Stimulated activated CD8-positive, alpha-beta memory T cell treated with anti-CD3 and anti-CD28 coated beads, Interleukin-2, amount 100 ng/mL, for 1 hour (primary cell): ENCODE measurements at places on chromosomes 7 and 10.
A peak's percentile ranks its signal among the peaks of the same experiment; 100 is the strongest.

GRCh38 chr7:101399759-101400158, 37.1 kb downstream of the COL26A1 start:
- no peak for DNase-seq

DNA sequence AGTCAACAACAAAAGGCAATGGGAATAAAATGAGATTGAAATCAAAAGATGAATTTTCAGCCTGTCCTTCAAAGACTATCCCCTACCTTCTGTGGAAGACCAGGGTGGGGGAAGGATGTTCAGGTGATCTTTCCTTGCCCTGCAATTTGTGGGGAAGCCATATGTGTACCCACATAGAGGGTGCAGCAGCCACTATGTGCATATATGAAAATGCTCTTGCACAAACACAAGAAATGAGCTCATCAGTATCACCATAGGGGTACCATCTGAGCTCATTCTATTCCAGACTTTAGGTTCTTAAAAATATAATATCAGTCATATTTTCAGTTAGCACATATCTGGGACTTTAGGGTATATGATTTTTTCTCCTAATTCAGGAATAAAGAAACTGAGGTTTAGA, 17.7 kb downstream of the GIMAP5 start:
- no peak for DNase-seq

DNA sequence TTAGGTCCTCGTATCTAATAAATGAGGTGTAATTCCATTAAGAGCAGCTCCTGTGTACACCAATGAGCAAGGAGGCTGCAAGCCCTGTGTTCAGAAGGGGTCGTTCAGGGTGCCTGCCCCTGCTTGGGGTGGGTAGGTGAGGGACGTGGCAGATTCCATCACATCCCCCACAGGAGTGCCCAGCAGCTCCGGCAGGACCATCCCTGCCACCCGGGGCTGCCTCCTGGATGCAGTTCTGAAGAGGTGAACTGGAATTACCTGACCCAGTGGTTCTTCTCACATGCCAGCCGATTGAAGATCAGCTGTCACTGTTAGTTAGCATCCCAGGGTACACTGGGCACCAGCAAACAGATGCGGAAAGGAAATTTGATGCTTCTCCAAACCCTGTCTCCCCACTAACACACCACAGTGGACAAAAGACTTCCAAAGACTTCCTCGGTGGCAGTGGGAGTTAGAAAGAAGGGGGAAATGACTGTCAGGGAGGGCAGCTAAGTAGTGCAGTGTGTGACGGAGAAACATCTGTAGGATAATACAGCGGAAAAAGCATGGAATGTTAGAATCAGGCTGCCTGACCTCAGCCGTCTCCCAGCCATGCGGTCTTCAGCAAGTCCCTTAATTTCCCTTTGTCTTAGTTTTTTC, 313.6 kb upstream of the ZMIZ1 start:
- DNase-seq = no peak

- DNase-seq = no peak
Measured at GRCh38 chr7:17071866-17072265, 190.1 kb upstream of the AGR3 start.

DNA sequence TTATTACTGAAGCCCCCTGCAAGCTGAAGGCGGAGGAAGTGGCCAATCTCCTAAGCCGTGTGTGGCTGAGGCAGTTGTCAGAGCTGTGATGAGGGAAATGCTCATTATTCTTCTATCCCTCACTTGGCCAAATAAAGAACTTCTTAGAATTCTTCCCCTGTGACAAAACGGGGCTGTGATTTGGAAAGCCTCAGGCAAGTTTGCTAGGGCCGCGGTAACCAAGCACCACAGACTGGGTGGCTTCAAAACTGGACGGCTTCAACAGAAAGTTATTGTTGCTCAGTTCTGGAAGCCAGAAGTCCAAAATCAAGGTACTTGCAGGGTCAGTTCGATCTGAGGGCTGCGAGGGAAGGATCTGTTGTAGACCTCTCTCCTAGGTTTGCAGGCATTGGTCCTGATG, 72.3 kb upstream of the STEAP1B start:
- no peak for DNase-seq

- DNase-seq = no peak
Measured at GRCh38 chr7:132081686-132082085, 494.6 kb downstream of the PLXNA4 start.

DNA sequence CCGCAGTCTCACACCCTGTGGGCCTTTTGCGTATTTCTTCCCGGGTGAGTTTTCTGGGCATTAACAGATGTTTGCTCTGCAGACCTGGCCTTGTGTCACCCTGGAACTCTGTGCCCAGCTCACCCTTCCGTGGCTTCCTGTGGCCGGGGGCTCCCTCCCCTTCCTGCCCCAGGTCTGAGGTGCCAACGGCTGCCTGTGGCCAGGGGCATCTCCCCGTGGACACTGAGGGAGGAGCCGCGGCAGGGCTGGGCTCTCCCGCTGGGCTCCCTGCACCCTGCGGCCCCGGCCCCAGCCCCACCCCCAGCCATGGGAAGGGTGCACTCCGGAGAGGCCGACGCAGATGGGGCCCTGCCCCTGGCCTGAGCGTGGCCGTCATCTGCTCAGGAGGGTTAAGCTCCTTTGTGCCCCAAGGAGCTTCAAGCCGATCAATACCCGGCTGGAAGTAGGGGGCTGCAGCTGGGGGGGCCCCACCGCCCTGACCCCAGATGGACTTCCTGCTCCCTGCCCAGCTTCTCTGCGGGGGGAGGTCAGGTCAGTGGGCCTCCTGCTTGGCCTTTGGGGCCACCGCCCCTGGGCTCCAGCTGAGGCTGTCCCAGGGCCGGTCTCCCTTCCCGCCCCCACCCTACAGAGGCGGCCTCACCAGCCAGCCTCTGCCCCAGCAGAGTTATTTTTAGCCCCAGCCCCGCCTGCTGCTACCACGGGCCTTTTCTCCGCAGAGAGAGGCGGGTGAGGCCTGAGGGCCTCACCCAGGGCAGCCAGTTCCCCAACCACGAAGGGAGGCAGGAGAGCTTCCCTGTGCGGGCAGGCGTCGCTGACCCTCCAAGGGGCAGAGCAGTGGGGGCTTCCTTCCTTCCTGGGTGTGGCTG, 24.2 kb downstream of the PWWP2B start:
- DNase-seq = no peak

DNA sequence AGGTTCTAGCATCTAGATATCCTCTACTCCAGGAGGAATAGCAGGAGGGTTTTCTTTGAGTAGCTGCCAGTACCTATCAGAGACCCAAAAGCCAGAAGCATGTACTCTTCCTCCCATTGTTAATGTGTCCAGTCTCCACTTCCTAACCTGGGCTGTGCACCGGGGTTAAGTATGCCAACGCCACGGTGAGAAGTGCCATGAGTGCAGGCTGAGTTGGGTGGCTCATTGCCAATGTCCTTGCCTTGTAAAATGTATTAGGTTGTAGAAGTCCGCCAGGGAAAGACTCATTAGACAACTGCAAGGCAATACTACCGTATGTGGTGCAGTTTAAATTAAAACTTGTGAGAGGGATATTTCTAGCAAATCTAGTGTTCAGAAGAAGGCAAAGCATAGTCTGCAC, 55.0 kb upstream of the PRR15 start:
- DNase-seq = no peak

DNA sequence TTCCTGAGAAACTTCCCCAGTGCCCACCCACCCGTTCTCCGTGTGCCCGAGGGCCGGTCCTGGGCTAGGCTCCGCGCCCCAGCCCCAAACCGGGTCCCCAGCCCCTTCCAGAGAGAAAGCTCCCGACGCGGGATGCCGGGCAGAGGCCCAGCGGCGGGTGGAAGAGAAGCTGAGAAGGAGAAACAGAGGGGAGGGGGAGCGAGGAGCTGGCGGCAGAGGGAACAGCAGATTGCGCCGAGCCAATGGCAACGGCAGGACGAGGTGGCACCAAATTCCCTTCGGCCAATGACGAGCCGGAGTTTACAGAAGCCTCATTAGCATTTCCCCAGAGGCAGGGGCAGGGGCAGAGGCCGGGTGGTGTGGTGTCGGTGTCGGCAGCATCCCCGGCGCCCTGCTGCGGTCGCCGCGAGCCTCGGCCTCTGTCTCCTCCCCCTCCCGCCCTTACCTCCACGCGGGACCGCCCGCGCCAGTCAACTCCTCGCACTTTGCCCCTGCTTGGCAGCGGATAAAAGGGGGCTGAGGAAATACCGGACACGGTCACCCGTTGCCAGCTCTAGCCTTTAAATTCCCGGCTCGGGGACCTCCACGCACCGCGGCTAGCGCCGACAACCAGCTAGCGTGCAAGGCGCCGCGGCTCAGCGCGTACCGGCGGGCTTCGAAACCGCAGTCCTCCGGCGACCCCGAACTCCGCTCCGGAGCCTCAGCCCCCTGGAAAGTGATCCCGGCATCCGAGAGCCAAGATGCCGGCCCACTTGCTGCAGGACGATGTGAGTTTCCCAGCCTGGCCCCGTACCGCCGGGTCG, at the start of gene SCD:
TSS of gene SCD (plus strand) at position 469 of the 803 bp plus-strand sequence. CDS start at position 741, 272 bp downstream.
- DNase-seq = peak; percentile 49

DNA sequence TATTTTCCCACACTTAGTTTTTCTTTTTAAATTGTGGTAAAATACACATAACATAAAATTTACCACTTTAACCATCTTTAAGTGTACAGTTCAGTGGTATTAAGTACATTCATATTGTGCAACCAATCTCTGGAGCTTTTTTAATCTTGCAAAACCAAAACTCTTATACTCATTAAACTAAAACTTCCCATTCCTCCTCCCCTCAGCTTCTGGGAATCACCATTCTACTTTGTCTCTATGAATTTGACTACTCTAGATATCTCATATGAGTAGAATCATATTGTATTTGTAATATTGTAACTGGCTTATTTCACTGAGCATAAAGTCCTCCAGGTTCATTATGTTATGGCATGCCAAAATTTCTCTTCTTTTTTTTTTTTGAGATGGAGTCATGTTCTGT, 86.4 kb upstream of the JAZF1 start:
- DNase-seq = no peak

- no peak for DNase-seq
Measured at GRCh38 chr7:2862831-2863361, 18.8 kb upstream of the GNA12 start.

- no peak for DNase-seq
Measured at GRCh38 chr7:32347244-32347828, 142.8 kb downstream of the LSM5 start.

GRCh38 chr10:73926152-73926764, 15.3 kb downstream of the PLAU start:
- DNase-seq = no peak

- DNase-seq = no peak
Measured at GRCh38 chr7:159099711-159100231, 44.9 kb downstream of the VIPR2 start.

- DNase-seq = no peak
Measured at GRCh38 chr10:113770346-113770745, 18.9 kb downstream of the PLEKHS1 start.

- DNase-seq = no peak
Measured at GRCh38 chr7:140640727-140641523, at the start of gene DENND2A. DENND2A (minus strand) TSS chr7:140640813; CDS start chr7:140602397, 38,416 bp downstream.

GRCh38 chr7:90710466-90710850, 114.3 kb downstream of the CDK14 start:
- no peak for DNase-seq

- no peak for DNase-seq
Measured at GRCh38 chr7:50513166-50513871, 51.9 kb downstream of the DDC start.

DNA sequence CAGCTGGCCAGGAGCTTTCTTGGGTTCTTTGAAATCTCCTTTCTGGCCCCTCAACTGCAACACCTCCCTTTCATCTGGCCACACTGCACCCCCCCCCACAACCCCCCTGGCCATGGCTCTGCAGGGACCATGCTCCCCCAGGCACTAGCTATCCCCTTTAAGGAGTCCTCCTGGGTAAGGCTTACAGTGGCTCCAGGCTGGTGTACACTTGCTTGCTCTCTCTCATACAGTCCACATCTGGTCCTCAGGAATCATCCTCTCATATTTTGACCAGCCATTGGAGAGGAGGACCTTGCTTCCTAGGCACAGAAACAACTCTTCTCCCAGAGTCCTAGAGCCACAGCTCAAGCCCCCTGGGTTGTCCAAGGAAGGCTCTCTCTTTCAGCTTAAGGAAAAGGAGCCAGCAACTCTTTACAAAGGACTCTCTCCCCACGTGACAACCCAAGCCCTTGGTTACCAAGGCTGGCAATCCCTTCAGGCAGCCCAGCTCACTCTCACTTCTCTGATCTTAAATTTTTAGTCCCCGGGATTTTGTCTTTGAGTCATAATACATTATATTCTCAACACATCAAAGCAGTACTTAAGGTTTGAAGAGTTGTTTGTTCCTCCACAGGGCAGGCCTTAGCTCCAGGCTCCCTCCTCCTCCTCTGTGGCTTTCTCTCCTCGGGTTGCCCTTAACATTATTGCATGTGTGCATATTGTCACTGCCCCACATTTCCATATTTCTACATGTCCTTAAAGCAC, 9.9 kb downstream of the GARIN1A start:
- no peak for DNase-seq

DNA sequence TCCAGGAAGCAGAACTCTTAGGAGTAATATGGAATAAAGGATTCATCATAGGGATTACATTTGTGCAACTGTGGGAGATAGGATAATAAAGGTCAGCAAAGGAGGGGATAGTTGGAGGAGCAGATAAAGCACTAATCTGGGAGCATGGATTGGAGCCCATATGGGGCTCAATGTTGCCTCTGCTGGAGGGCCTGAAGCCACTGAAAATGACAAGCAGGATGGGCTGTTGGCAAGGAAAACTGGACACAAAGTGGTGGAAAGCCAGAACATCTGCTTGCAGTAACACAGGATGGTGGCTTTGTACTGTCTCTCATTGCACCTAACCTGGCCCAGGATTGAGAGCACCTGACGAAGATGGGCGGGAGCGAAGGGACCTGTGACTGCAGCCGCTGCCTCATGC, 15.0 kb upstream of the COMMD3 start:
- DNase-seq = no peak

DNA sequence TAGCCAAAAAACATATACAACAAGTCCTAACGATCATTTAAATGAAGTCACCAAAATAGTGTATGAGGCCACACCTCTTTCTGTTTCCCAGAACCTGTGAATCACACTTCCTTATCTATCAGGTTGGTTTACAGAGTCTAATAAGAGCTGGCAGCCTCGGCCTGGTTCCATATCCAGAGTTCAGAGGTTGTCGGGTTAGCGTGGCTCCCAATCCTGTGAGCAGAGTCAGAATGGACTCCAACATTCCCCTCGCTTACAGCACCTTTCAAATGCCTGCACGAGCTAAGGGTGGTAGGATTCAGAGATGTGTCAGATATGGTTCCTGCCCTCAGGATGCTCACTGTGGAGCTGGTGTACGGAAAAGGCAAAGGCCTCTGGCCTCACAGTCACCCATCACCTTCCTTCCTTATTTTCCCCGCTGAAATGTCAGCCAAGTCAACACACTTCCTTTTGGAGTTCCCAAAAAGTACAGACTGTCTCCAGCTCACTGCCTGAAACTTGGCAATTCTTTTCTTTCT, 6.0 kb downstream of the IL15RA start:
- DNase-seq = no peak

GRCh38 chr10:93352638-93353383, 129.3 kb downstream of the MYOF start:
- no peak for DNase-seq

DNA sequence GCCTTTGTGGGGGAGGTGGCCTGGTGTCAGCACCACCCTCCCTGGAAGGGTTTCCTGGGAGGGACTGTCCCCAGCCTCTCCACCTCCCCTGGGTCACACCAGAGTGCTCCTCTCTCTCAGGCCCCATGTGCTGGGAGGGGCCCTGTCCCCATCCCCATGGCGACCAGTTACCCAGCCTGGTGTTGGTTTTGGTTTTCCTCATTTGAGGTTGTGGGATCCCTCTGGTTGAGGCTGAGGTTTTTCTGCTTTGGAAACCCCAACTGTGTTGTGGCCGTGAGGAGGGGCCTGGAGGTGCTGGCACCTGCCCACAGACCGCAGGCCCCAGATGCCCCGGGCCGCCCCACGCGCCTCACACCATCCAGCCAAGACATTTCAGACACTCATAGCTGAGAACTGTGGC, 106.3 kb downstream of the GRK5 start:
- no peak for DNase-seq

GRCh38 chr7:114021135-114021534, 102.3 kb upstream of the PPP1R3A start:
- no peak for DNase-seq
